NCI-H187 (cell line): ENCODE measurements at places on chromosomes 6 and 20.

DNA sequence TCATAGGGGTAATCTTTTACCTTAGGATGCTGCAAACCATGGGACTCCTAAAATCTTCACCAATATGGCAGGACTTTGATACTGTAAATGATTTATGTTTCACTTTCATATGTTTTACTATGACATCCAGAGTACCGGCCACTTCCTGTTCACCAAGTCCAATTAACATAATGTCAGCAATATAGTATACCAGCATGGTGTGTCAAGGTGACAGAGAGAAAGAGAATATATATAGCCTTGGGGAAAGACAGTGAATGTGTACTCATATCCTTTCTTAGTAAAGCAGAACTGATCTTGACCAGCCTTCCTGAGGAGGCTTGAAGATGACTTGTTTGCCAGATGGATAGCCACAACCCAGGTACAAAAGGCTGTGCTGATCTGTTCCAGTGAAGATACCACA is 127.9 kb downstream of the NRN1 start:
- DNase-seq, result no peak

DNA sequence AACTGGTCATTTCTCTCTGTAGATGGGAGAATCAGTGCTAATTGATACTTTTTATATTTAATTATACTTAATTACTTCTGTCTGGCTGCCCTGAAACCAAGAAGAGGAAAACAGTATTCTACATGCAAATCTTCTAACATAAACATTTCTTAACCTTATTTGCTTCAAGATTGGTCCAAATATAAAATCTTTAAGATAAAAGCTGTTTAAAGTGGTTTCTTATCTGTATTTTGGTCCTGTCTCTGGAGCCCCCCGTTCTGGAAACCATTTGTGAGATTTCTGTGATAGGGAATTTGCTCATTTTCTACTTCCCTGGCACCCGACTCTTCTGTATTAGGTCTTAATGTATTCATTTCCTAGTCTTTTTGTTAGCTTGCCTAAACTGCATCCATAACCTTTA is 168.6 kb downstream of the RNF144B start:
- no peak for DNase-seq

DNA sequence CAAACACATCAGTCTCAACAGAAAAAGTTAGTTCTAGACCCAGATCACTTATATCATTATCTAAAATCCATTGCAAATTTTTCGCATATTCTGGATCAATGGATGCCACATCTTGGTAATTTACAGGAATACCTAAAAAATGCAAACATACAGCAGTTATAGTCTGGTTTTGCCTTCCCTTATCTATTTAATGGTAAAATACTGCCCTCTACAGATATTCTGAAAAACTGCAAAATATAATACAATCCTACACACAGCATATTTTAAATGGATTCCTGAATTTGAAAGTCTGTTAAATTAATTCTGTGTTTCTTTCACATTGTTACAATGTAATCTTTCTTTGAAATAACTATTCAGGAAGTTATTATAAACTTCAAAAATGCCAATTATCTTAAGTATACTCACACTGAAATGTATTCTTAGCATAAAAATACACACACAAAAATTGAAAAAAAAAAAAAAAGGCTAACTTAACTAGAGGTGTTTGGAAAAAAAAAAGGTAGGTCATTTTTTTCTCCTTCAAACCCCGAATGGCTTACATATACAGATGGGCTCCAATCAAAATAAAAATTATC is 88.4 kb downstream of the HACE1 start:
- no peak for DNase-seq

DNA sequence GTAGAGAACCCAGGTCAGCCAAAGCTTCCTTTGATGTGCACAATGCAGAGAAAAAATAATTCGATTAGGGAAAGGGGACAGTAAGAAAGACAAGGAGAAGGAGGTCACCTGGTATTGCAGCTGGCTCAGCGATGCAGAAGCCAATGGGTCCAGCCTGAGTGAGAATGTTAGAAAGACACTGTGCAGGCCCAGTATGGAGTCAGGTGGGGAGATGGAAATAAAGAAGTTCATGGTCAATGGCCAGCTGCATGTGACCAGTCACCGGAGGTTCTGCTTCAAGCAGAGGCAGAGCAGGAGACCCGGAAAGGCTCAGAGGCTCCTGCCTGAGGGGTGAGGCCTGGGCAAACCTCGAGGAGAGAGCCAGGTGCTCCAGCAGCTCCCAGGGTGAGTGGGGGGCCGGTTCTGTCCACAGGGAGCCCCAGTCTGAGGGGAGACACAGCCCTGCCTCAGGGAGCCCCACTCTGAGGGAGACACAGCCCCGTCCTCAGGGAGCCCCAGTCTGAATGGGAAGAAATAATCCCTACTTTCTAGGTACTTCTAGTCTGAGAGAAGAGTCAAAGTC is 51.3 kb downstream of the LRFN2 start:
- no peak for DNase-seq

DNA sequence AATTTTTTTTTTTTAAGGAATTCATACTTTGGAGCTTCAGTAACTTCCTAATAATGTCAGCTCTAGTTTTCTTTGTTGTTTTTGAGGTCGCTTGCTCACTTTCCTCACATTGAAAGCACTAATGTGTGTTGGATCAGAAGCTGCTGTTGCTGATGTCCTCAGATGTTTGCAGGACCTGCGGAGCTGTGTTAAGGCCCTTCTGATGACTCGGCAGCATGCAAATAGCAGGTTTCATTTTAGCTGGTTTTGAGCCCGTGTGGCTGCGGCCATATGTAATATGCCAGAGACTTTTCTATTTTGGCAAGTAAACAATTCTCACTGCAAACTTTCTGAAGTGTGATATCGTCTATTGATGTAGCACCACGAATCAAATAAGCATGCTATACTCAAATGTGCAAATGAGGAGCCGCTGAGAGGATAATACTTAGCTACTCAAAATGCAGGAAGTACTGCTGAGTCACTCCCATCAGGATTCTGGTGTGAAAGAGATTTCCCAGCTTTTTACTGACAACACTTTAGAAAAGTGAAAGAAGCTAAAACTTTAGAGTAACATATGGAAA is 187.8 kb downstream of the SASH1 start:
- DNase-seq, result no peak

- no peak for DNase-seq
Observed at GRCh38 chr6:110221738-110222137, 41.5 kb downstream of the CDC40 start.

DNA sequence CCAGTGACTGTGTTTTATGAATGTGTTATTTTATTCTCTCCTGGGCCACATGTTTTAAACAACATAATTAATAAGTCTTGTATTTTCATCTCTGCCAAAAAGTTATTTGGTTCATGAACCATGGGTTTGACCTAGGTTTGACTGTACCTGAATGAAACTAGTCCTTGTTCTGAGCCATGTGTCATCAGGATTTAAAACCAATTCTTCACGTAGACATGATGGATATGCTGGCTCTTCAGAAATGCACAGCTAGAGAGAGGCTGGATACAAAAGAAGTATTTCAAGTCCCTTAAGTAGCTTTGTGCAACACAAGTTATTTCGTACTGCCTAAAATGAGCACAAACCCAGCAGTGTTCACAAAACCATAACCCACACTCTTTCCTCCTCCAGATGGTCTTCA is 116.1 kb downstream of the IBTK start:
- no peak for DNase-seq

DNA sequence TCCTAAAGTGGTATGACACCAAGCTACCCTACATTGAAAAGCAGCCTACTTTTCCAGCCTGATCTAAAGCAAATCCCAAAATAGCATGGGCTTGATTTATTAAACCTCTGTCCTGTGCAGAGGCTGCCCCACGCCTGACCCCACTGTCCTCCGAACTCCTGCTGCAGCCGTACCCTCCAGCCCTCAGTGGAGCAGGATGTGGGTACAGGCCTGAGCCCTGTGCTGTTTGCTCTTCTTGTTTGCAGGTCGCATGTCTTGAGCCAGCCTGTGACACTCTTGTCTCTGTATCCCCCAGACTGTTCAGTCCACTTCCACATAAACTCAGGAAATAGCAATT is 61.2 kb downstream of the RPP40 start:
- no peak for DNase-seq

GRCh38 chr6:96391776-96392360 is 129.7 kb upstream of the UFL1 start:
- DNase-seq, result peak; percentile 90

DNA sequence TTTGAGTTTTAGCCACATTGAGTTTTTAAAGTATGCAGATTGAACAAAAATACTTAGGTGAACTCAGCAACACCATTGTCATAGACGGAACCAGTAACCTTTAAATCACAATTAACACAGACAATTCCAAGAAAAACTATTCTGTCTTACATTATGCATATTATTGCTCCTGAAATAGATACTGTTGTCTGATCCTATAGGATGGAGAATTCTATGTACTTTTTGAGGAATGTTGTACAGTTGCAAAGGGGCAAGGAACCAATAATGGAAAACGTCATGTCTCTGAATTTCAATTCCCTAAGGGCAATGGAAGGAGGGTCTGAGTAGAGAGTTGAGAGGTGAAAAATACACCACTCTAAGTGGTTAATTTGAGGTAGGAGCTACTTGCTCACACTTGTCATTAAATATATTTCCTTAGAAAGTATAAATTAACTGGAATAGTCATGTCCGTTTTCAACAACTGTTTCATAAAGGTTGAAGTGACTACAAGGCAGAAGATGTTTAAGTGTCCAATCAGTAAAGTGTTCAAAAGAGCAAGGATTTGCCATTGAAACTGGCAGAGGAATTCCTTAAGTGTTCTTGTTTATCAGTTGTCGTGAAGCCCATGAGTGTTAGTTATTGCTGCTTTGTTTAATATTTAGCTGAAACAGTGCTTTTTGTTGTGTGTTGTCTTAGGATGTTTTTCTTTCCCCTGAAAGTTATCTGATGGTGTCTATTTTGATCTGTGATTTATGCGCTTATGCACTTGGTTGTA is 1.3 kb downstream of the NKAIN2 start:
- DNase-seq, result peak; percentile 60
